ENCODE measurements at places on chromosomes 6 and 20.

GRCh38 chr20:49590163-49591017, 22.5 kb upstream of the PTGIS start:
- no peak for DNase-seq

DNA sequence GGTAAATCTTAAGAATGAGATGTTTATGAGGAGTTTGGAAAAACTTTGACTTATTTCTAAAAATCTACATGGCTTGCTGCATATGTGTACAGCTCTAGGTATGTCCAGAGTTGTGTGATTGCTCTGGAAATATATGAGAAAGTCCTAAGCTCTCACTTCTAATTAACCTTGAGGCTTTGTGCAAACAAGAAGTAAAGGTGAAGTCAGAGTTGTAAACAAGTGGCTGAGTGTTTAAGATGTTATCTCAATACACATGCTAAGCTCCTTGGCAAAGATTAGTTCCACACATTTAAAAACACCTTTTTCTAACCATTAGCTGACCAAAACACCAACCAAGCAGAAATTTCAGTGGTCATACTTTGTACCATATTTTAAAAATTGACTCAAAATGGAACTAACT, 684.2 kb downstream of the HTR1B start:
- DNase-seq = no peak

DNA sequence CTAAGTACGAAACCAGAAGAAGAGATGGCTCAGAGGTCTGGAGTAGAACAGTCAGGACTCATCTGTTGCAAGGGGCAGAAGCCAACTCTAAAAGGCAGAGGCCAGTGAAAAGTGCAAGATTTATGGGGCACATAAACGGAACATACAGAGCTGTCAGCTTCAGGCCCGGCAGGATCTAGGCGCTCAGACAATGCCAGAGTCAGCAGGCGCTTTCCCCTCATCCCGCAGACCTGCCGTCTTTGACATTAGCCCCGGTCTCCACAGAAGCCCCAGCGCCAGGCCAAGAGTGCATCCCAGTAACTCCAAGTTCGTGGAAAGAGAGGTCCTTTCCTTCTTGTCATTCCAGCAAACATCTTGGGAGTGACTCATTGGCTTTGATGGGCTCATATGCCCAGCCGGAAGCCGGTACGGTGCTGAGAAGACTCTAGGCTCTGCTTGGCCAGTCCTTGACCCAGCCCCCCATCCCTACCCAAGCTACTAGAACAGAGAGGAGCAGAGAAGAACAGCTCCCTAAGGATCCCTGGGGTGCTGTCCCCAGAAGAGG, 260.9 kb downstream of the TAF4 start:
- DNase-seq = no peak

- no peak for DNase-seq
These were observed at the start of gene C6orf118 for GRCh38 chr6:165308926-165309731. TSS of gene C6orf118 (minus strand) at chr6:165309605. CDS start at chr6:165309586, 19 bp downstream.

GRCh38 chr6:166341464-166341863, 881 bp downstream of the SFT2D1 start:
- no peak for DNase-seq

DNA sequence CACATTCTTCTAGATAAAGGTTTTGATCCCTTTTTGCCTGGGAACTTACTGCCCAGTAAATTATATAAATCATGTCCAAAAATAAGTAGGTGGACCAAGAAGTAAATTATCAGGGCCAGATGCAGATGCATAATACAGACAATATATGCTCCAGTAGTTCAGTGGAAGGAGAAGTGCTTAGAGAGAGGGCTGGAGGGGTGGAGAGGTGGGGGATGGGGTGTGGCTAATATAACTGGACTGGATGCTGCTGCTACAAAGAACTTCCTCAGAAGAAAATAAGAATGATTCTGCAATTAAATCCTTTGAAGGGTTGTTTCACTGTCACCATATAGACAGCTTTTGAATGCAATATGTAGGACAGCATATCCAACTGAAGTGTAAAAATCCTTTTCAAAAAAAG, 14.8 kb upstream of the TFAP2D start:
- DNase-seq = no peak

DNA sequence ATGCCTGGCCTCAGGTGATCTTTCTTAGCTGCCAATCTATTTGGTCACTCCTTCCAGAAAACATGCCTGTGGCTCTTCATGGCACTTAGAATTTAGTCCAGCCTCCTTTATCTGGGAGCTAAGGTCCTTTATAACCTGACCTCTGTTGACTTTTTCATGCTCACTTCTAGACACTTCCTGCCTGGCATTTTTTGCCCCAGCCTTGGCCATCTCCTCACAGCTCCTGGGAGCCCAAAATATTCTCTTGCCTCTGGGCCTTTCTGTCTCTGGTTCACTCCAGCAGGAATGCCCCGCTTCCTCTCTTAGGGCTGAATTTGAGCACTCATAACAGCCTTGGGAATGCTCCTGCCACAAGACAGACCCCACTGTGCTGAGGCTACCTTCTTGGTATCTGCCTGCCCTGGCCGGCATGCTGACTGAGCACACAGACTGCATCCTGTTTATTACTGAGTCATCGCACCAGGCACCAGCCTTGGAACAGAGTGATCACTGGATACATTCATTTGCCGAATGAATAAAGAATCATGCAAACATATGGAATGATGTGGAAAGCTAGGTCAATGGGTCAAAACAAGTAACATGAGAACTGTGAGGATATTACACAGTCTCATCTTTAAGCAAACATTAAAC, 5.8 kb upstream of the EEF1E1 start:
- no peak for DNase-seq

GRCh38 chr6:122734529-122735395, 44.8 kb upstream of the FABP7 start:
- no peak for DNase-seq

- DNase-seq = no peak
These were observed 29.2 kb downstream of the RNF144B start for GRCh38 chr6:18416341-18416679.

DNA sequence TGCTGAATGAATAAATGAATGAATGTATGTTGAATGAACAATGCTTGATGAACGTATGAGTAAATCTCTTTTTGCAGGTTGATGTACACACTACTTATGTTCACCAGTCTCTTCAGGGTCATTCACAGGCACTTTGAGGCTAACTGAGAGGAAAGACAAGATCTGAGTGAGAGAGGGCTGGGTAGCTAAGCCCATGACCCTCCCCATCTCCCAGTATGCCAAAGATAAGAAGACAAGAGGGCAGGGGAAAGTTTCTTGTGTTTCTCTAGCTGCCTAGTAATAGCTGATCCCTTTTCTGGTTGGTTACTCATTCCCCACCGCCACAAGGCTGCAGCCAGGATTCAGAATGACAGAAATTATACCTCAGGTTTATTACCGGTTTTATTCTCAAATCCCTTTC, 90.7 kb downstream of the CEP57L1 start:
- no peak for DNase-seq

GRCh38 chr6:6942831-6943230, 164.9 kb upstream of the RREB1 start:
- no peak for DNase-seq

DNA sequence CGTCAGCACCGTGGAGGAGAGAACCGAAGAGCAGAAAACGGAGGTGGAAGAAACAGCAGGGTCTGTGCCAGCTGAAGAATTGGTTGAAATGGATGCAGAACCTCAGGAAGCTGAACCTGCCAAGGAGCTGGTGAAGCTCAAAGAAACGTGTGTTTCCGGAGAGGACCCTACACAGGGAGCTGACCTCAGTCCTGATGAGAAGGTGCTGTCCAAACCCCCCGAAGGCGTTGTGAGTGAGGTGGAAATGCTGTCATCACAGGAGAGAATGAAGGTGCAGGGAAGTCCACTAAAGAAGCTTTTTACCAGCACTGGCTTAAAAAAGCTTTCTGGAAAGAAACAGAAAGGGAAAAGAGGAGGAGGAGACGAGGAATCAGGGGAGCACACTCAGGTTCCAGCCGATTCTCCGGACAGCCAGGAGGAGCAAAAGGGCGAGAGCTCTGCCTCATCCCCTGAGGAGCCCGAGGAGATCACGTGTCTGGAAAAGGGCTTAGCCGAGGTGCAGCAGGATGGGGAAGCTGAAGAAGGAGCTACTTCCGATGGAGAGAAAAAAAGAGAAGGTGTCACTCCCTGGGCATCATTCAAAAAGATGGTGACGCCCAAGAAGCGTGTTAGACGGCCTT, 41.6 kb downstream of the ZBTB2 start:
- no peak for DNase-seq

- DNase-seq = no peak
These were observed 8.7 kb upstream of the MYBL2 start for GRCh38 chr20:43658069-43658722.

DNA sequence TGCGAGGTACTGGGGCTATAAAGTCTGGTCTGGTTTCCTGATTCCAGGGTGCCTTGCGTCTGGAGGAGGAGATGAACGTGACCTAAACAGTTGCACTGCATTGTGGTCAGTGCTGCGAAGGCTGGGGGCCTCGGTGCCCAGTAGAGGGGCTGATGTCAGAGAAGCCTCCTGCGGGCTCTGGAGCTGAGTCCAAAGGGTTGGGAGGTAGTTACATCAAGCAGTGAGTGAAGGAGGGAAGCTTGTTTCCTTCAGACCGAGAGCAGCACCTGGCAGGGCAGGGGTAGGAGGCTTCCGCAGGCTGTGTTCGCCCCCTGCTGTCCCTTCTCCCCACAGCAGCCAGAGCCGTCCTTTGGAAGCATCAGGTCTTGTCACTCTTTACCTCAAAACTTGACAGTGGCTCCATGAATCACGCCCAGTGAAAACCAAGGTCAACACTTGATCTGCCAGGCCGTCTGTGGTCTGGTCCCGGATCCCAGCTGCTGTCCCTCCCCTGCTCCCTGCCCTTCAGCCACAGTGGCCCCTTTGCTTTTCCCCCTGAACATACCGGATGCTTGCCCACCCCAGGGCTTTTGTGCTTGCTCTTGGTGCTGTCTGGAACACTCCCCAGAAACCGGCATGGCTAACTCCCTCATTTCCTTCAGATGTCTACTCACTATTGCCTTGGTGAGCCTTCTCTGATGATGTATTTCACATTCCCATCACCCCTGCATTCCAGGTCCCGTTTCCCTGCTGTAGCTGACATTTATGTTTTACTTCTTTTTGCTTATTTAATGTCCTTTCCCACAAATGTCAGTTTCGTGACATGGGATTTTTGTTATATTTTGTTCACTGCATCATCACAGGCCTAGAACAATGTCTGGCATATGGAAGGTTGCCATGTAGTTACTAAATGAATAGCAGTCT, 7.0 kb downstream of the DYNLRB1 start:
- DNase-seq = no peak

GRCh38 chr20:44701118-44701857, 13.9 kb upstream of the CCN5 start:
- DNase-seq = no peak

DNA sequence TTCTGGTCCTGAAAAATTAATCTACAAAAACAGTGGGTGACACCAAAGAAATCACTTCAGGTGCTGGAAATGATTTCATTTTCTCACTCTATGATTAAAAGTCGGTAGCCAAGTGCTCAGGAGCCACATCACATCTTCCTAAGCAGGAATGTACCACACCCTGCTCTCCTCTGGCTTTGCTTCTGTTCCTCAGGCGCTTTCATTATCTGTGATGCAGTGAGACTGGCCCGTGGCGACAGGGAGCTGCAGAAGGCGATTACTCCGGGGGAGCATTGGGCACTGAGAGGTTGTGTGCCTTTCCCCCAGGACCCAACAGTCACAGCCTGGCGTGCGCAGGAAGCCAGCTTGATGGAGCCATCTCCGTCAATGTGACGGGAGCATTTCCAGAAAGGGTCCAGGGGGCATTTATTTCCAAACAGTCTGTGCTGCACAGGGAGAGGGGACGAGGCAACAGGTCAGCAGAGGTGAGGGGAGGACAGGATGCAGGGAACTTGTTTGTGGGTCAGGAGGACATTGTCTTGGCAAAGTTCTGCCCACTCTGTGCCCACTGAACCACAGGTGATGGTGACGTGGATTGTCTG, 5.6 kb upstream of the ZNF831 start:
- DNase-seq = no peak

DNA sequence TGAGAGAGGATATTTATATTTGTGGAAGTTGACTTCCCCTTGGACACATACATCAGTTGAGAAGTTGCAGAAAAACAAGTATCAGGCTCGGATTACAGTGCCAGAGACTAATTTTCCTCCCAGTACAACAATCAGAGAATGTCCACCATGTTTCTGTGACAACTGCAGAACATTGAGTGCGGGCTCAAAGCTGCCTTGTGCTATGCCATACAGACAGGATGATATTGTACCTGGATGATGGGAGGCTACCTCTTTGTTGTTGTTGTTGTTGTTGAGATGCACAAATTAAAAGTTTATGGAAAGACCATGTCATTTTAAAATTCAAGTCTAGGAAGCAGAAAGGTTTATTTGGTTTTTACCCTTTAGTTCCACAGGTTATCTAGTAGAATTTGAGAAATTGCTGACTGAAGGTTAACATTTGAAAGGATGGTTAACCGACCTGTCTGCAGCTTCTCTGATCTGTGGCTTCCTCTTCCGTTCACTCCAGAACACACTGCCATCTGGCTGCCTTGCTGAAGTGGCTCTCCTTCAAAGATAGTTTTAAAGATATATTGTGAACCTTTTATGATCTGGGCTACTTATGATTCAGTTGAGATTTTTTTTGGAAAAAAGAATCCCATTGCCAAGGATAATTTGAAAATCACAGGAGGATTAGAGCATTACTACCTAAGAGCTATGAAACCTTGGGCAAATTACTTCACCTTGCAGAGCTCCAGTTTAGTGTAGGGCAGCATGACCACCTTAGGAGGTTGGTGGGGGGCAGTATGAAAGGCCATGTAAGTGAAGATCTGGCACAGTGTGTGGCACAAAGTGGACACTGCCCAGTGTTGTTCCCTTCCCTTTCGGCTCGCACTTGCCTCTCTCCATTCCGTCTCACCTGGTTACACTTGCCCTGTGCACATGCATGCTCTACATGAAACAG, 15.9 kb downstream of the TMEM200A start:
- DNase-seq = no peak

DNA sequence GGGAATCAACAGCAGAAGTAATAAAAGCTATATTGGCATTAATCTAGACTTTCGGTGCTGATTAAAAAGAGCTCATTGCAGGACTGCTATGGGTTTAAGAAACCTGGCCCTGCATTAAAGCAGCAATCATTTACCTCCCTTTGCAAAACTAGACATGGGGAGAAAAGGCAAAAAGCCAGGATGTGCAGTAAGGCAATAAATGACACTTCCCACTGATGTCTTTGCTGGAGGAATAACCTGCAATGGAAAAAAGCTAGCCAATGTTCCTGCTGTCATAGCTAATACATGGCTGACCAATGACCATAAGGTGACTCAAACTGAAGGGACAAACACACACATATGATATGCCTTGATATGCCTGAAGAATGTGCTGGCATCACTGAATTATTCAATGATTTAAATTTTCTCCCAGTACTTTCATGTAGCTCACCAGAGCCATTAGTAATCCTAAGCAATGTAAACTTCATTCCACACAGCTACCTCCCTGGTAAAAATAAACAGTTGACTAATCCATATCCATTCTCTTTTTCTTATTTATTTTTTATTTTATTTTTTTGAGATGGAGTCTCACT, 8.7 kb downstream of the DNAAF9 start:
- no peak for DNase-seq
